GM12878 (cell line): ENCODE measurements at places on chromosomes 3 and 15.

DNA sequence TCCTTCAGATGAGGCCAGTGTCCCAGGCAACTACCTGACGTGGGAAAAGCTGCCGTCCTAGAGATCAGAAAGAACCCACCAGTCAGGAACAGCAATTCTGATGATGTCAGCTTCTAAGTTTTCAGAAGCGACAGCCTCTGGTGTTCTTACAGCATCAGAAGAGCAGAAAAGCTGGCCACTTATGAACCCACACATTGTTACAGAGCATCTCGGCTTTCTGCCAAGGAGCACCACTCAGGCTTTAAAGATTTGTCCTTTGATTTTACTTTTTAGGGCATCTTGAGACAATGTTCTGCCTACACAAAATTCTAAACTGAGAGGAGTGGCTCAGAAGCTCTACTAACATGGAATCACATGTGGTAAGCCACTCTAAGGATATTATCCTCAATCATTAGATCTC lies 49.7 kb upstream of the BOC start:
- DNase-seq = no peak

- DNase-seq = no peak
Measured at GRCh38 chr15:90160781-90161727, 40.1 kb upstream of the SEMA4B start.

- DNase-seq = no peak
Measured at GRCh38 chr3:60591267-60591666, 660.0 kb downstream of the FHIT start.

DNA sequence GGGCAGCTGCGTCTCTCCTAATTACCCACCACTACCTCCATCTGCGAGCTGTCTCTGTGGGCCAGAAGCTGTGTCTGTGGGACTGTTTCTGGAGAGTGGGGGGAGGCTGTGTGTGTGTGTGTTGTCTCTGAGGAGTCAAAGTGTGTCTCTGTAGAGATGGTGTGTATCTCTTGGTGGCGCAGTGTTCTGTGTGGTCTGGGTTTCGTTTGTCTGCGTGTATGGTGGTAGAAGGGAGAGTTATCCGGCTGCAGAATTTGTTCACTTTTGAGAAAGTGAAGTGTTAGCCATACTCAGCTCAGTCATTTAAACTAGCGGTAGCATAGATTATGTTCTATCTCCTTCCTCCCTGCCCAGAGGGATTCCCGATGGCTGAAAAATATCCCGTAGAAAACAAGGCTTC lies 2.2 kb downstream of the MYRIP start:
- DNase-seq = no peak

- DNase-seq = no peak
Measured at GRCh38 chr3:178036451-178037144, 499.6 kb upstream of the KCNMB2 start.

DNA sequence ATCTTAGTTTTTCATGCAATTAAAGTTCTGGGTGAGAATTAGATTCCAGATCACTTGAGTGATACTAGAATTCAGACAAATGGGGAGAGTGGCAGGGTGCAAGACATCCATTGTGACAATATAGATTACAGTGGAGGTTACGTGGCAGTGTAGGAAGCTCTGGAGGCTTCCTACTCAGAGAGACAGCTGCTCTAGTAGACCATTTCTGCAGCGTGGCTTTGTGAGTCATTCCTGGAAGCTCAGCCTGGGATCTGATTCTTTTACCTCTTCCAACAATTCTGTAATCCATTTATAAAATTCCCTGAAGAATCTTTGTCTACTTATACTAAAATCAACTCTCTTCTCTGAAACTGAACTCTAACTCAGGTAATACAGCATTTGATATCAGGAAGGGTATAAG lies 90.4 kb upstream of the ASB14 start:
- no peak for DNase-seq

GRCh38 chr3:117523418-117523817 lies 813.8 kb downstream of the TUSC7 start:
- no peak for DNase-seq

DNA sequence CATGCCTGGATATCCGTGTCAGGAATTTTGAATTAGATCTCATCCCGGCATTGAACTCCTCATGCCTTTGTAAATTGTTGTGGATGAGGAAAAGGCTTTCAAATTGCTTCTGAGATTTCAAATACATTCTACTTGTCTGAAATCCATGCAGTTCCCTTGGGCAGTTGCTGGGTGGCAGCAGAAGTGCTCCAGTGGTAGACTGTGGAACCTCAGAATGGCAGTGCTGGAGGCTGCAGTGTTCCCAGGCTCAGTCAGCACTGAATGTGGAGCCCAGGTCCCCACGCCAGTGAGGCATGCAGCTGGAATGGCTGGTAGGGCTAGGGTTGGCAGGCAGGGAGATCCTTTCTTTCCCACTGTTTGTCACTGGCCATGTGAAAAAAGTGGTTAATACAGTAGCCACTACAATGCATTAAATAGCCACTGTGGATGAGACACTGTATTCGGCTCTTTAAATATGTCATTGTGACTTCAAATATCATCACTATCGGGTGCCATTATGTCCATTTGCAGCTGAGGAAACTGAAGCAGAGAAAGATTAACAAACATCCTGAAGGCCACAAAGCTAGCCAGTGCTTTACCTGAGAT lies 98.6 kb downstream of the TPRG1 start:
- no peak for DNase-seq

GRCh38 chr3:169694117-169694516 lies 30.6 kb upstream of the MECOM start:
- DNase-seq = no peak

DNA sequence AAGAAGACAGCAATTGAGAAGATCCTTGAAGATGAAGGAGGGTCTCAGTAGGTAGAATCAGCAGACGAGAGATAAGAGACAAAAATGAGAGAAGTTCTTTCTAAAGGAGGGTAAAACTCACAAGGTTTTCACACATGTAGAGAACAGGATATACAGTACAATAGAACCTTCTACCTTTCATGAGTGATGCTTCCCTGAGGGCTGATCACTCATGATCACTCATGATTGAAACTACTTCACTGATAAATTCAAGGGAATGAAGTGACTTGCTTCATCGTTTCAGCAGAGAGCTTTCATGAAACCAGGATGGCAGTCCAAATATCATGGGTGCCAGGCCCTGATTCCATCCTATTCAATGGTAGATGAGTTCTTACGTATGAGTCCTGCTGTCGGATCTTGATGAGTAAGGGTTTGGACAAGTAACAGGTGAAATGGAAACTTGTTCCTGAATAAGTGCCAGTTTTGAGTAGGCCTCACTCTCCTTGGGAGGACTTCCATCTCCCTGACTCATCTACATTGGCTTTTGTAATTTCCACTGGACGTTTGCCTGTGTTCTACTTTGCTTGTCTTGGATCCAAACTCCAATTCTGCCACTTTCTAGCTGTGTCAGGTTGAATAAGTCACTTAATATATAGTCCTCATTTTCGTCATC lies 9.6 kb upstream of the CLDN16 start:
- DNase-seq = no peak

- DNase-seq = no peak
Measured at GRCh38 chr15:75573648-75574384, 5.3 kb downstream of the PTPN9 start.

DNA sequence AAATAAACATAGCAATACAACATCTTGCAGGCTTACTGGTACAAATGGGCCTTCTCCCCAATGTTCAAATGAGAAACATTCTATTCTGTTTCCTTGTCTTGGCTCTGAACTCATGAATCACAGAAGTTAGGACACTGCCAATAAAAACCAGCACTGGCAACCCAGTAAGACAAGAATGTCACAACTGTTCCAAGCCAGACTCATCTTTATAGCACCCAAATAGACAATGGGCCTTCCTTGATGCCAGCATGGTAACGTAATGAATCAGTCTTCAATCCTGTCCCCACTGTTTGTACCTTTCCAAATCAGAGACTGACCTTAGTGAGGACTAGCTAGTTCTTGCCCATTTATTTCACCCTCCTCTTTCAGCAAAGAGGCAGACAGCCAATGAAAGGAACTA lies 14.1 kb upstream of the RPS17 start:
- no peak for DNase-seq

GRCh38 chr15:94107652-94108051 lies 123.7 kb upstream of the MCTP2 start:
- no peak for DNase-seq

- no peak for DNase-seq
Measured at GRCh38 chr3:77535116-77535515, 495.2 kb downstream of the ROBO2 start.

DNA sequence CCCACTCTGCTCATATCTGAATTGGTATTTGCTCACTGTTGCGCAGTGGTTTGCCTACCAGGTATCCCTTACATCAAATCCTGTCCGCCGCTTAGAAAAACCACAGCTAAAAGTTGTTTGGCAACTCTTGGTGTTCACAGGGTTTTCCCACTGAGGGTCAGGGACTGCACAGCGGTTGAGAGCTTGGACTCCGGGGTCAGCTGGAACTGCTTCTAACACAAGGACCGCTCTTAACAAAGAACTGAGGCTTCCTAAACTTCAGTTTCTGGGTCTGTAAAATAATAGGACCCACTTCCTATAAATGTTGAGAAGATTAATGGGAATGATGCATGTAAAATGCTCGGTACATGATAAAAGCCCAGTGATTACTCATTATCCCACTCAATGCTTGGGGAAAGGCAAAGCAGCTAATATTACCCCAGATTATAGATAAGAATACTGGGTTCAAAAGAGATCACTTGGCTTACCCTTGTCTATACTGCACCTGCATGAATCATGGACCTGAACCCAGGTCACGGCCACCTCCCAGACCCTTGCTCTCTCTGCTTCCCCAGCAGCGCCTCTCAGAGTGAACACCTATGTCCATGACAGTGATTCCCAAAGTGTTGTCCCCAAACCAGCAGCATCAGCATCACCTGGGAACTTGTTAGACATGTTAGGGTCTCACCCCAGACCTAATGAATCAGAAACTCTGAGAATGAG lies 36.1 kb downstream of the LIPC start:
- DNase-seq = no peak

DNA sequence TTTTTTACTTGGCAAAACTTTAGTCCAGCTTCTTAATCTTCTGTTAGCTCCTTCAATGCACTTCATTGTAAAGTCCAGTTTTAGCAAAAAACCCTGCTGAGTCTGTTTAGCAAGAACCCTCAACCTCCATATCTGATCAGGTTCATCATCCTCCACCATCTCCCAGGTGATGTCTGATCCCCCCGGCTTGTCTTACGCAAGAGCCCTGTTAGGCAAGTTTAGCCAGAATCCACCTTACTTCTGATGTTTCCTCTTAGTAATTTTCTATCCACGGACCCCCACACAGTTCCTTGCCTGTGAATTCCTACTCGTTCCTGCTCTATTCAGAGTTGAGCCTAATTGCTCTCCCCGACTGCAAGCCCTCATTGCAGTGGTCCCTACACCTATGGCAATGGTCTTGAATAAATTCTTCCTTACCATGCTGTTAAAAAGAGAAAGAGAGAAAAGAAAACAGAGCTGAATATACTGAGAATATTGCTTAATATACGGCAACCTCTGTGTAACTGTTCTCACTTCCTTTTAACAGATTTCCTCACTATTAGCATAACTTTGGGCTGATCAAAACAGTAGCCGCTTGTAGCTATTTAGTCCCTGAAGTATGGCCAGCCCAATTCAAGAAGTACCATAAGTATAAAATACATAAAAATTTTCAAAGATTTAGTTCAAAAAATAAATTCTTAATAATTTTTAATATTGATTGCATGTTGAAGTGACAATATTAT lies 78.7 kb upstream of the MME start:
- DNase-seq = no peak

DNA sequence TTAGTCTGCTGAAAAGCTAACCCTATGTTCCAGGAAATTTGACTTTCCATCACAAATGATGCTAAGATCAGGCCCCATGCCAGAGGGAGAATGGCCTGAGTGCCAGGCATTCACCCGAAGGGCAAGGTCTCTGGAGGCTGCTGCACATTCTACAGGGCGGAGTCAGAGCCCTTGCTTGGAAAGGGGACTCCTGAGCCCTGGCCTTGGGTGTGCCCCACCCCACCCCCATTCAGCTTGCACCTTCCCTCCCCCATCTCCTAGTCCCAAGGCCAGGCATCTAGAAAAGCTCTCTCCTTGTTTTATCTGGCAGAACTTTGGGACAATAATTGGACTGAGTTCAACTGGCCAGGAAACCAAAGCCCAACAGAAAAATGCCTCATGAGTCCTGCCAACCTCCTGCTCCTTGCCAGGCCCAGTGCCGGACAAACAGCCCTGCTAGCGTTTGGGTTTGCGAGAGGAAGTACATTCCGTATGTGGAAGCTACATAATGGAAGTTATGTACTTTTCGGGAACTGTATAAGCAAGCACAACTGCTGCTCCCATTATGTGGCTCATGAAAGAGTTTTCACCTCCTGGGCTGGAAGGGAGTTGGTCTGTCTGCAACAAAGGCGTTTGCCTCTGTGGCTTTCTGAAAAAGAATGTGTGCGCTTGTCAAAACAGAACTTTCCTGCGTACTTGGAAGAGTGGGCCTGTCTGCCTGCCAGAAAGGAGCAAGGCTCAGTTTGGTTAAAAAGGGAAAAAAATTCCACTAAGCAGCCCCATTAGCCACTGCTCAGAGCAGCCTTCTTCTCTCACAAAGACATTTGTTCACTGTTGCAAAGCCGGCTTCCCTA lies 321.5 kb upstream of the CTNNB1 start:
- DNase-seq = no peak

- DNase-seq = no peak
Measured at GRCh38 chr15:57432141-57432741, 55.9 kb downstream of the CGNL1 start.

GRCh38 chr3:98711426-98711825 lies 51.7 kb upstream of the ST3GAL6 start:
- DNase-seq = no peak

- DNase-seq = no peak
Measured at GRCh38 chr3:168292296-168292695, 196.6 kb upstream of the GOLIM4 start.

GRCh38 chr3:48528048-48528447 lies 24.1 kb upstream of the SHISA5 start:
- DNase-seq = no peak

- no peak for DNase-seq
Measured at GRCh38 chr15:58513726-58514336, 82.0 kb downstream of the LIPC start.

DNA sequence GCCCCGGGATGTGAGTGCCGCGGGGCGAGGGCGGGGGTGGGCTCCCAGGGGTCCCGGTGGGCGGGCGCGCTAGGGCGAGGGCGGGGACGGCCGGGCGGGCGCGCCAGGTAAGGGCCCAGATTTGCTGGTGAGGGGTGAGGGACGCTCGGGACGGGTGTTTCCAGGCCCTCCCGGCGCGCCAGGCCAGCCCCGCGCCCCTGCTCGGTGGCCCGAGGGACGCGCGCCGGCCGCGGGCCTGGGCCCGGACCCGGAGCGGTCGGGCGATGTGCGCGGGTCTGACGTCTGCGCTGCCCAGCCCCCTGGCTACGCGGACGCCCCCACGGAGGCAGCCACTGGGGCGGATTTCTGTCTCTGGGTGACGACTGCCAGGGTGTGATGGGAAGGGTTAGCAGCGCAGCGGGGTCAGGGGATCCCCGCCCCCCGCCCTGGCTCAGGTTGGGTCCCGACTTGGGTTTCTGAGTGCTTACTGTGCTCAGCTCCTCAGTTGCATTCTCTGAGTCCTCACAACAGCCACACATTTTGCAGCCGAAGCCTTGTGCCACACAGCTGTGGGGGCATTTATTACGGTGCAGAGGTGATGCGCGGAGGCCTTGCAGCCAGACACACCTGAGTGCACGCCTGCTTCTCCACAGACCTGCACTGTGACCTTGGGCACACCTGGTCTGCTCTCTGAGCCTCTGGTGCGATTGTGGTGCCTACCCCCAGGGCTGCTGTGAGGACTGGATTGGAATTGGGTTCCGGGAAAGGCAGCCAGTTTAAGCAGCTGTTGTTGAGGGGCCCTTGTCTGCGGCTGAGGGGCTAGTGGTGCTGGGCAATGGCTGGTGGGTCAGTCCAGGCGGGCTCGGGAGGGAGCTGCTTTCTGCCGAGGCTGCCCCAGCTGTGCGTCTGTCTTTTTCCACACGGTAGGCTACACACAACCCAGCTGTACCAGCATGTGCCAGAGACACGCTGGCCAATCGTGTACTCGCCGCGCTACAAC lies 523 bp downstream of the HDAC11 start:
- no peak for DNase-seq
